ENCODE measurements at places on chromosomes 1 and 21. TPM values are rescaled to one million over a fixed set of nuclear protein-coding genes. Genes with fewer than 3 reads are reported as not detected.

- peak; percentile 17 for DNase-seq
Measured at GRCh38 chr21:41926807-41927171, 27.0 kb downstream of the C2CD2 start.

- DNase-seq = no peak
Measured at GRCh38 chr21:44923480-44924084, 2.9 kb upstream of the ITGB2 start.

GRCh38 chr1:61244114-61244513, 161.8 kb downstream of the NFIA start:
- DNase-seq = no peak

NBPF15 gene
- total RNA-seq = 16.4 TPM

DNA sequence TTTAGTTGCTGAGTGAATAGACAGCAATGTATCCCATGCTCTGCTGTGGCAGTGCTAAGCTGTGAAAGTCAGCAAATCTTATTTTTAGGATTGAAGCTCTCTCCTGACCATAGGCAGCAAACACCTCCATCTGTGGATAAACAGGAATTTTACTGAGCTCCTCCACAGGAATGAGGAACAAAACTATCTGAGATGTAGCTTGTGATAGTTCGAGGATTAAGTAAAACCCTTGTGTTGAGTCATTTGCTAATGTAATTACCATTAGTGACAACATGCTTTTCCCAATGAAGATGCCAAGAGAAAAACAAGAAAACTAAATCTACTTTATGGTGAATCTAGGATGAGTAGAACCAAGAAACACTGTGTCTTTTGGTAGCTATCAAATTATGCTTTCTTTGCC, 122.7 kb downstream of the CLEC20A start:
- no peak for DNase-seq

- no peak for DNase-seq
Measured at GRCh38 chr1:218983433-218983832, 190.2 kb upstream of the LYPLAL1 start.

GRCh38 chr1:7406641-7407543, 364.2 kb upstream of the VAMP3 start:
- DNase-seq = peak; percentile 60

DNA sequence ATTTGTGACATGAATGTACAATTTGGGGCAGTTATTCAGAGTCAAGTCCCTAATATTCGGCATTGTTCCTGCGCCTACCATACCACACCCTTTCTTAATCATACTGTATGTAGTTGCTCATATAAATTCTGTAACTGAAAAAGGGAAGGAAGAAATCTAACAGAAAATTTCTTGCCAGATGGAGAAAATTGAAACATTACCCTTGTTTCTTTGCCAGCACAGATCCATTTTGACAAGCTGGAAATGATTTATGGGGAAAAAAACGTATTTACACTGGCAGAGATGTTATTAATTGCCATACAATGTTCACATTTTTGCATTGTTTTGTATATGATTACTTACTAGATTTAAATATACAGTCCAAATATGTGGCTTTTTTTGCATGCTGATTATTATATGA, 363.8 kb upstream of the PKN2 start:
- DNase-seq = no peak

DNA sequence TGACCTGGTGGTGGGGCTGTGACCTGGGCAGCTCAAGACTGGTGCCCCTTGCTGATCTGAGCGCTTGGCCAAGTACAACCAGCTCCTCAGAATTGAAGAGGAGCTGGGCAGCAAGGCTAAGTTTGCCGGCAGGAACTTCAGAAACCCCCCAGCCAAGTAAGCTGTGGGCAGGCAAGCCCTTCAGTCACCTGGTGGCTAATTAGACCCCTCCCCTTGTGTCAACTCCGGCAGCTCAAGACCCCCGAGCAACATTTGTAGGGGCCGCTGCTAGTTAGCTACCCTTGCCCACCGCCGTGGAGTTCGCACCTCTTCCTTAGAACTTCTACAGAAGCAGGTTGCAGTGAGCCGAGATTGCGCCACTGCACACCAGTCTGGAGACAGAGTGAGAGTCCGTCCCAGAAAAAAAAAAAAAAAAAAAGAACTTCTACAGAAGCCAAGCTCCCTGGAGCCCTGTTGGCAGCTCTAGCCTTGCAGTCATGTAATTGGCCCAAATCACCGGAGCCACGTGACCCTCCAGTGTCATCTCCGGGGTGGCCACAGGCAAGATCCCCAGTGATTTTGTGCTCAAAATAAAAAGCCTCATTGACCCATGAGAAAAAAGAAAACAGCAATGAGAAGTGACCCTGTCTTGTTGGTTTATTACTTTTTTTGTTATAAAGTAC, 39.3 kb upstream of the LGALS8 start:
- DNase-seq = no peak

- no peak for DNase-seq
Measured at GRCh38 chr1:52613636-52614373, 11.6 kb downstream of the GPX7 start.
